ENCODE measurements at places on chromosomes 13 and 19.

DNA sequence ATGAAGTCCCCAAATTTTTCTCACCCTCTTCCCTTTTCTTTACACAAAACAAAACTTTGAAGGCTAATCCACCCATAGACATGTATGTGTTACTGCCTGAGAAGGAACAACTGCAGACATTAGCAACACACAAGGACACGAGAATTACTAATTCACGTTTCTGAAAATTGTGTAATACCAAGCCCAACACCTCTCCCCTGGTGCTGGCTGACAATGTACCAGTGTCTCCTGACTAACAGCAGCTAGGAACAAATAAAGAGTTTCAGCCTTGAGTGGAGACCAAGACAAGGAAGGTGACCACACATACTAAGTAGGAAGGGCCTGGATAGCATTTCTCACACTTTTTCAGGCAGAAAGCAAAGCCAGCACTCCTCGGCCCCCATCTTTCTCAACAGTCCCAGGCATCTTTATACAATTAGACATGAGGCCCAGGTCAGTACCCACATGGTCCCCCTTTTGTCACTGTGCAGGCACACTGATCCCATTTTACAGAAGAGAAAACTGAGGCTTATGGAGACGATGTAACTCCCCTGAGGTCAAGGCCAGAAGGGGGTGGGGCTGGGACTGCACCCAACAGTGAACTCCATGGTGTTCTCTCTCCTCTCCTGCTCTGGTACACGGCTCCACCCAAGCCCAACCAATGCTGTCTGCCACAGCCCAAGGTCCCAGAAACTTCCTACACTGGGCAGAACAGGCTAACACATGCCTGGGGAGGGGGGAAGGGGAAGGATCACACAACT is 8.7 kb downstream of the BRD4 start:
- DNase-seq: peak; percentile 67

DNA sequence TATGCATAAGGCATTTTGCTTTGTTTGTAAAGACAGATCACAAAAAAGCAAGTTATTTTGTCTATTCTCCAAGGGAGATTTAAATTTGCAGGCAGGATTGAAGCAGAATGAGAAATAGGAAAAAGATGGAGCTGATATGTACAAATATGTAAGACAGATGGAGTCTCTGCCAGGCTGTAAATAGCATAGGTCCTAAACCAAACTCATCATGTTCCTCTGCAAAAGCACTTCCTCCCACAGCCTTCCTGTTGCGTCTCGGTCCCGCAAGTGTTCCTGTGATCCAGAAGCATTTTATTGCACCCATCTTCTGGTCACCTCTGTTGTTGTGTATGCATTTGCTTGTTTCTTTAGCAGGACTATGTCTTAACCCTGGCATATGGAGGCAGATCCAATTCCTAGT is 95.7 kb upstream of the CLDN10 start:
- no peak for DNase-seq

DNA sequence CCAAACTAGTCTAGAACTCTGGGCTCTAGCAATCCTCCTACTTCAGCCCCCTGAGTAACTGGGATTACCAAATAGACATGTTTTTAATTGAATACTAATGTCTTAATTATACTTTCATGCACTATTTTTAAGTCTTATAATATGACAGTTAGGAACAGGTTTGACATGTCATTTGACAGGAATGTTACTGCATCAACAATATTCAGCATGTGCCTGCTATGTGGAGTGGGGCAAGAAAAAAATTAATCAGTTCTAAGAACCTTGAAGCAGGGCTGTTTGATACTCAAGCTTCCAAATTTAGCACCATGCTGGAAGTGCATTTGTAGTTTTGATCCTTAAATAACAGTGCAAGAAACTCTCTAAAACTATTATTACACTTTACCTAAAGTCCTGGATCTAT is 265.3 kb downstream of the MZT1 start:
- DNase-seq: no peak

GRCh38 chr19:40191836-40192646 is 815 bp downstream of the MAP3K10 start:
- DNase-seq: peak; percentile 25

DNA sequence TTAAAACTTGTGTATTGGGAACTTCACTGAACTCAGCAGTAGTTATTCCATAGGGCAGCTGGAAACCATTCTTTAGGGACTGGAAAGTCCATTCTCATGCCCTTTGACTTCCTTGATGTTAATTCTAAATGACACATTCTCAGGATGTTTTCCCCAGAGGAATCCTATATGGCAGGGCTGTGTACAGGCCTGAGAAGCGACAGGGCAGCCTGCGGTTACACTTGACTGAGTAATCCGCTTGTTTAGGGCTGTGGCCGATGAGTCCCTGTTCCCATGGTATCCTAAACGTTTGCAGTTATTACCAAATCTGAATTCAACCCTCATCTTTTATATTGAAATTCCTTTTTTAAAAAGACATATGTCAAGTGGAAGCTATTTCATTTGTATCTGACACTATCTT is 83.5 kb downstream of the COL4A2 start:
- DNase-seq: peak; percentile 84

DNA sequence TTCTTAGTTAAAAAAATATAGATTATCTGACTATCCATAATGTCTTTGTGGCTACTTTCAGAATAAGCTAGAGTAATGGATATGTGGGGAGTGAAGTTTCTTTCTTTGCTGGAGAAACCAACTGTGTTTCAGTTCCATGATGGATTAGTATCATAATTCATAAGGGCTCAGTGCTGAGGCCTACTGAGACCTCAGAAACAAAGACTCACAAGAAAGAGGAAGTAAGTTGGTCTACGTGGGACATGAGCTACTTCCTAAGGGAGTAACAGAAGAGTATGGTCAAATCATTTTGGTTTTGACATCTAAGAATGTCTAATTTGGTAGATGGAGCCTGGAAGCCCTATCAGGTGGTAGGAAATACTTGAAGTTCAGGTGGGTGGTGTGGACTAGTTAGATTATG is 99.0 kb upstream of the HTR2A start:
- no peak for DNase-seq

DNA sequence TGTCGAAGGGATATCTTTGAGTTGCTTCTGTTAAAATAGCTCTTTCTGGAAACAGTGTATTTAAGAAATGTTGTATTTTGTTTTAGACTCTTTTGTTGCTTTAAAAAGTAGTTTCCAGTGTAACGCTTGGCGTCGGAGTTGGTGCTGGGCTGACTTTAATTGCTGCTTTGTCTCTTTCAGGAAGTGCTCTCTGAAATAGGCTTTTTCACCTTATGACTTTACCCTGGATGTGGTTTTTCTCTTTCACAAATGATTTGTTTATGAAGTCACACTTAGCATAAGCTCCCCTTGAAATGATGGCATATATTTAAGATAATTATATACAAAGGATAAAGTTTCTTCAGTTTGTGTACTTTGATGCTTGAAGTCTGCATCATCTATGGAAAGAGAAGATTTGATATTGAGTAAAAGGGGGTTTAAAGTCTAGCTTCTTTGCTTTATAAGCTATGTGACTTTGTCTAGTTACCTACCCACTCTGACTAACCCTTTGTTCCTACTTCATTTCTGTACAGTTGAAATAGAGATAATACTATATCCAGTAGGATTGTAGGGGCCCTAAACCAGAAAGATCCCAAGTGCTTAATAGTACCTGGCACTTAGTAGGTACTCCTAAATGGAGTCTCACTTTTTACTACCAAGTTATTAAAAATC is at the start of gene GPR18:
GPR18 (minus strand) TSS at position 170 of the 651 bp plus-strand sequence. CDS start 2,507 bp downstream, outside the sequence.
- DNase-seq: no peak

- DNase-seq: no peak
Measured at GRCh38 chr19:7808108-7808507, 21.9 kb upstream of the EVI5L start.

DNA sequence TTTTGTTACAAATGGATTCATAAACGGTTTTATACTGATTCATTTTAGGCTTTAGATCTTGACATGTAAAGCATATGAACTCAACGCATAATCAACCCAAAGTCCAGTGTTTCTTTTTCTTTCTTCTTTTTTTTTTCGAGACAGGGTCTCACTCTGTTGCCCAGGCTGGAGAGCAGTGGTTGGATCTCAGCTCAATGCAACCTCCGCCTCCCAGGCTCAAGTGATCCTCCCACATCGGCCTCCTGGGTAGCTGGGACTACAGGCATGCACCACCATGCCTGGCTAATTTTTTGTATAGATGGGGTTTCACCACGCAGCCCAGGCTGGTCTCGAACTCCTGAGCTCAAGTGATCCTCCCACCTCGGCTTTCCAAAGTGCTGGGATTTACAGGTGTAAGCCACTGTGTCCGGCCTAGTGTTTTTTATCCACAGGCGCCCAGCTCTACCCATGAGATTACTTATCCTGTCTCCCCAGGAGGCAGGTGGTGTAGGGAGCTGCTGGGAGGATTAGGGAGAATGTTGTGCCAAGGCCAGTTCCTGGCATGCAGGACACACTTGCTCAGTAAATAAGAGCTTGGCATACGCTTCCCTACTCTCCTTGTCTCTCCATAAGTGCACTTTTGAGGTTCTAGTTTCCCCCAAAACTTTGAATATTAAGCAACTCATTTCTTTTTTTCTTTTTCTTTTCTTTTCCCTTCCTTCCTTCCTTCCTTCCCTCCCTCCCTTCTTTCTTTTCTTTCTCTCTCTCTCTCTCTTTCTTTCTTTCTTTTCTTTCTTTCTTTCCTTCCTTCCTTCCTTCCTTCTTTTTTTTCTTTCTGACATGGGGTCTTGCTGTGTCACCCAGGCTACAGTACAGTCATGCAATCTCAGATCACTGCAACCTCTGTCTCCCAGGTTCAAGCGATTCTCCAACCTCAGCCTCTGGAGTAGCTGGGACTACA is 4.8 kb upstream of the CEBPA start:
- no peak for DNase-seq

- DNase-seq: no peak
Measured at GRCh38 chr19:53002479-53002878, 11.2 kb upstream of the ERVV-1 start.

DNA sequence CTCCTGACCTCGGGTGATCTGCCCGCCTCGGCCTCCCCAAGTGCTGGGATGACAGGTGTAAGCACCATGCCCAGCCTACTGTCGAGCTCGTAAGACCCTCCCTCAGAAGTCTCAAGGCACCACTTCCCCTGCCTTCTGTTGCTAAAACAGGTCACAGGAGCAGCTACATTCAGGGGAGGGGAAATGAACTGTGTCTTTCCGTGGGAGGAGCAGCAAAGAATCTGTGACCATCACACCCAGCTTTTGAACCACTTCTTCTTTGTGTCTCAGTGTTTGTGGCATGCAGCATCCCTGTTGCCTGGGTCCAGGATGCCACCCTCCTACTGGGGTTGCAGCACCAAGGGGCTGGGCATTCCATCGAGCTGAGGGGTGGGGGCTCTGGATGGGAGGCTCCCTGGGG is 7.7 kb upstream of the CSNK1G2 start:
- DNase-seq: no peak

DNA sequence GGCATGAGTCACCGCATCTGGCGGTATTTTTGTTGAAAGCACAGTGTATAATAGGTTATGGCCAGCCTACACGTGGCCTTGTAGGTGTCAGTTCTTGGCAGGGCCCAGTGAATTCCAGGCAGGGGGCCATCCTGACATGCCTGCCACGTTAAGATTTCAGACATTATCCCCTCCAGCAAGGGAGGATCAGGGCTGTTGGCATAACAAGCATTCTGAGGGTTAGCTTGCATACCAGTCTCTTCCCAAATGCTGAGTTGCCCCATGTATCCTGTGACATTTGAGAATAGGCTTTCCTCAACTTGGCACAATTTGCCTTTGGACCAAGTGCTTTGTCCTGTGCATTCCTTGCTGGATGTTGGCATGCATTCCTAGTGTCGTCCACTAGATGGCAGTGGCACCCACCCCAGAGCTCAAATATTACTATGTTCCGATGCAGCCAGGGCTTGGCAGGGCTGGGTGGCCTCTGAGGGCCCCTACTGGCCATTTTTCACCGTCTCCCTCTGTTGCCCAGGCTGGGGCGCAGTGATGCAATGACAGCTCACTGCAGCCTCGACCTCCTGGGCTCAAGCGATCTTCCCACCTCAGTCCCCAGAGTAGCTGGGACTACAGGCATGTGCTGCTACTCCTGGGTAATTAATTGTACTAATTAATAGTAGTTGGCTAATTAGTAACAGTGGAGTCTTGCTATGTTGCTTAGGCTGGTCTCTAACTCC is 31.2 kb downstream of the NLRP12 start:
- peak; percentile 91 for DNase-seq

GRCh38 chr13:23811366-23812062 is 77.7 kb downstream of the MIPEP start:
- no peak for DNase-seq

DNA sequence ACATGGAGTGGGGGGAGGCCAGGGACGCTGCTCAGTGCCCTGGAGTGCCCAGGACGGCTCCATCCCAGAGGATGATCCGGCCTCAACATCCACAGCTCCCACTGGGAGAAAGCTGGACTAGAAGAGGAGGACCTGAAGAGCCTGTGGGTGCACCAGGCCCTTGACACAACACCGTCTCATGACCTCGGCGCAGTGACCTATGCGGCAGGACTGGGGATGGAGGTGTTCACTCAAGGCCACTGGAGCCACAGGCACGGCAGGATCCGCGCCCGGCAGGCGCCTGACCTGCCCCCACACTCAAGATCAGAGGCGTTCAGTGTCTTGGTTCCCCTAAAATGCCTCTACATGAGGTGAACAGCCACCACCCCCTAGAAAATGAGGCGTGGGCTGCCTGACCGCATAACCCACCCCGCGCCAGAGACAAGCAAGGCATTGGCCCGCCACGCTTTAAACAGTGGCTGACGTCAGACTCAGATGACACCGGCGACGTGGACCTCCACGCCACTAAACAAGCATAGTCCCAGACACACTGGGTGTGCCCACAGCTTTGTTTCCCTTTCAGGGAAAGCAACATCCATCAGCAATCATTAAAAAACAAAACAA is 8.0 kb downstream of the SGTA start:
- no peak for DNase-seq

GRCh38 chr13:97616385-97616784 is 182.4 kb downstream of the RAP2A start:
- no peak for DNase-seq

DNA sequence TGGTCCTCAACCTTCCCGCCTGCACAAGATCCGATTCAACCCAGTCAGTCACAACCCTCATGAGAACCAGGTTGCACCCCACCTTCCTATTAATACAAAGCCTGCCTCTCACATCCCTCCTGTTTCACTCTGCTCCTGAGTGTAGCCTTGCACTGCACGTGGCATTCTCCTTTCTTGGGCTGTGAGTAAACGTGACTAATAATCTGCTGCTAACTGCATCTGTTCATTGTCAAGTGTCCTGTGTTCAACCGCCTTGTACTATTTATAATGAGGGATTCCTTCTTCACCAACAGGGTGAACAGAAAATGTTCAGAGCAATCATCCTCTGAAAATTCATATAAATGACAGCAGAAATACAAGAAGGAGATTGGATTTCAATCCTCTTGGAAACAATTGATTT is 1608.2 kb downstream of the SLITRK5 start:
- DNase-seq: peak; percentile 0

DNA sequence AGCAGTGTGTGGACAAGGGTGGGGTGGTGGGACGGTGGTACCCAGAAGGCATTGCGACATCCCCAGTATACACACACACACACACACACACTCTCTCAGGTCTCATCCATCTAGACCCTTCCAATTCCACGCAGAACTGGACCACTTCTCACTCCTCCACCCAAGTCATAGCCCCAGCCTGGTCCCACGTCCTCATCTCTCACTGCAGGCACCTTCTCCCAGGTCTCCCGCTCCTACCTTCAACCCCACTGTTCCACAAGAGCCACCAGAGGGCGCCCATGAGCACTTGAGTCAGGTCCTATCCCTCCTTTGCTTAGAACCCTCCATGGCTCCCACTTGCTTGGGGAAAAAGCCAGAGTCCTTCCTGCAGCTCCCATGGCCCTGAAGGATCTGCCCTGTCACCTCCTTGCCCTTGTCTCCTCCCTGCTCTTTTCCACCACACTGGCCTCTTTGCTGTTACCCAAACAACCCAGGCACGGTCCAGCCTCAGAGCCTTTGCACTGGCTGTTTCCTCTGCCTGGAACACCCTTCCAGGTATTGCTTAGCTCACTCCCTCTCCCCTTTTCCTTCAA is 62.6 kb downstream of the IER2 start:
- DNase-seq: peak; percentile 66
